ENCODE measurements at places on chromosomes 2 and 18.
A peak's percentile ranks its signal among the peaks of the same experiment; 100 is the strongest.

- no peak for DNase-seq
Observed at GRCh38 chr18:45384962-45385315, 230.3 kb upstream of the SLC14A2 start.

GRCh38 chr2:68039317-68039716, 23.5 kb downstream of the C1D start:
- DNase-seq, result no peak

DNA sequence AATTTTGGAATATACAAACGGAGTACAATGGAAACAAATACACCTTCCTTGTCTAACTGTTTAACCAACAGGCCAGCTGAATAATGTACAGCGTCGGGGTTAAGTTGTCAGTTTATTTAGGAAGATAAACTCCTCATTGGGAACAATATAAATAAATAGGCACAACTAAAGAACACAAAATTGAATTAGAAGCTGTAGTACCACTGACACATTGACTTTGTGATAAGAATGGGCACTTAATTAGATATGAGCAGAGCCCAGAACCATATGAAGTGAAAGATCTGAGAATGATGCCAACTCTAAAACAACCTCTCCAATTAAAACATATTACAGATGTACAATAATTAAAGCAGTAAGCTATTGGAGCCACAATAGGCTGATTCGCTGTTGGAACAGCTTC, 44.4 kb downstream of the CCDC68 start:
- no peak for DNase-seq

GRCh38 chr2:212328136-212328535, 210.5 kb downstream of the ERBB4 start:
- no peak for DNase-seq

- no peak for DNase-seq
Observed at GRCh38 chr2:149611100-149611820, 23.7 kb upstream of the MMADHC start.

DNA sequence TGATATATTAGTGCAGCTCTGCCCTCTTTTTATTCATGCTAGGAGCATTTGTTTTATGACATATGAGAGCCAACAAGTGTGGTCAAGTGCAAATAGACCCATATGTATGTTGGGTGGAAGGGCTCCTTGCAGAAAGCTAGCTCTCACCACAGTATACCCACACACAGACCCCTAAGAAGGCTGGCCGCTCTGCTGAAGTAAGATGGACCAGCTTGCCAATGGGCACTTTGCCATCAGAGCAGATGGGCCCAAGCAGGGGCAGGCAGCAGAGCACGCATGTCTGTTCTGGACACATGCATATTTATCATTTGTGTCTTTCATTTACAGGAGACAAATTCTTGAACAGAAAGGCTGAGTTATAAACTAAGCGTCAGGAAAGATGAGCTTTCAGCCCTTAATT, 187.5 kb upstream of the DTNA start:
- DNase-seq, result peak; percentile 40

DNA sequence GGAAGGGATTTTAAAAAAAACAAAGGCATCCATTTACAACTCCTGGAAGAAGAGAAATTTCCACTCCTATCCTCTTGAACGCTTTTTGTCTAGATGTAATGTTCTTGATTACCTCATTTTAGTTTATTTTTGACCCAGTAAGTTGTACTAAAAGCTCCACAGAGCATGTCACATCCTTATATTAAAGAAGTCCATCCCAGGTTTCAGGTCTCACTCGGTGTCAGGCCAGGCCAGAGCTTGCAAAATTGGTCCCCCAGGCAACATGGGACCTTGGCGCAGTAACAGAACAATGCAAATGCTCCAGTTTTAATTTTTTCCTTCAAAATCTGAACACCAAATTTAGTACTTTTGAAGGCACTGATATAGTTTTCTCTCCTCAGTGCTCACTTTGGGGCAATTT, 218.4 kb upstream of the REV1 start:
- no peak for DNase-seq

DNA sequence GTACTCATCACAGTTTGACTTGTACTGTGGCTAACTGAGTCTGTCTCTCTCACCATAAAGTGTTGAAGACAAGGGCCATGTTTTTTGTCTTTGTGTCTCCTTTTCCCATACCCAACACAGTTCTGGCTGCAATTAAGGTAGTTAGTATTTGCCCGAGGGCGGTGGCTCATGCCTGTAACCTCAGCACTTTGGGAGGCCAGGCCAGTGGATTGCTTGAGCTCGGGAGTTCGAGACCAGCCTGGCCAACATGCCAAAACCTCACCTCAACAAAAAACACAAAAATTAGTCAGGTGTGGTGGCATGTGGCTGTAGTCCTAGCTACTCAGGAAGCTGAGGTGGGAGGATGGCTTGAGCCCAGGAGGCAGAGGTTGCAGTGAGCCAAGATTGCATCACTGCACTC, 6.9 kb upstream of the KIF3C start:
- DNase-seq, result no peak

DNA sequence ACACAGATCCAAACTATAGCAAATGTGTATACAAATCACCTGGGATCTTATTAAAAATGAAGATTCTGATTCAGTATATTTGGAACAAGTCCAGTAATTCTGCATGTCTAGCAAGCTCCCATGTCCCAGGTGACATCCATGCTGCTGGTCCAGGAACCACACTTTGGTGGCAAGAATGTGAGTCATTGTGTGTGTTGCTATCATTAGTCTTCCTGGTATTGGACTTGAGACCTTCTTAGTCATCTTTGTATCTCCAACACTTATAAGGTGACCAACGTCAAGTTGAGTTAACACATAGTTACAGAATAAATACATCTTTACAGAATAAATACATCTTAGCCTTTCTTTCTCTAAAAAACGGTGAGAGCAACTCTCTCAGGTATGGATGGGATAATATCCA, 107.9 kb upstream of the NDUFV2 start:
- DNase-seq, result no peak

GRCh38 chr18:51498085-51498855, 300.8 kb upstream of the MEX3C start:
- no peak for DNase-seq

- peak; percentile 15 for DNase-seq
Observed at GRCh38 chr18:56702946-56703345, 51.8 kb downstream of the WDR7 start.

DNA sequence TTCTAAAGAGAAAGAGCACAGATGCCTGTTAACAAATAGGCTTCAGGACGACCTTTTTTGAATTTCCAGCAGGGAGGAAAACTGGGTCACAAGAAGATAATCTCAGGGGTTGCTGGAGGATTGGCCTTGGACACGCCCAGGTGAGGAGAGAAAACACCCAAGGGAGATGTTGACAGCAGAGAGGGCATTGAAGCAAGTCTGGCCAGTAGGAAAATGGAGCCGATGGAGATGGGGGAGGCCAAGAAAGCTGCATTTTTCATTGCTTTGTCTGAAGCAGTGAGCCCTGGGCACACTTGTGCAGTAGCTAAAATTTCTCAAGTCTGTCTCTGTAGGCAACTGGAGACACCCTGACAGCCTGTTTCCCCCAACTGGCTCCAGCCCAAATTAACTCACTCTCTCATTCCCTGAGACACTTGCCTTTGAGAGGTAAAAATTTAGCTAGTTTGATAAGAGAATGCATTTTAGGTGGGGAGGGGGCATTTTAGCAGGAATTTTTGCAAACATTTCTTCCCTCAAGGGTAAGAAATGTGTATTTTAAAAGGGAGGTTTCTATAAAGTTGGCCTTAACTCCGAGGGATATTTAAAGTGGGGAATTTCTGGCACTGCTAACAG, 165.5 kb downstream of the TGIF1 start:
- DNase-seq, result no peak

DNA sequence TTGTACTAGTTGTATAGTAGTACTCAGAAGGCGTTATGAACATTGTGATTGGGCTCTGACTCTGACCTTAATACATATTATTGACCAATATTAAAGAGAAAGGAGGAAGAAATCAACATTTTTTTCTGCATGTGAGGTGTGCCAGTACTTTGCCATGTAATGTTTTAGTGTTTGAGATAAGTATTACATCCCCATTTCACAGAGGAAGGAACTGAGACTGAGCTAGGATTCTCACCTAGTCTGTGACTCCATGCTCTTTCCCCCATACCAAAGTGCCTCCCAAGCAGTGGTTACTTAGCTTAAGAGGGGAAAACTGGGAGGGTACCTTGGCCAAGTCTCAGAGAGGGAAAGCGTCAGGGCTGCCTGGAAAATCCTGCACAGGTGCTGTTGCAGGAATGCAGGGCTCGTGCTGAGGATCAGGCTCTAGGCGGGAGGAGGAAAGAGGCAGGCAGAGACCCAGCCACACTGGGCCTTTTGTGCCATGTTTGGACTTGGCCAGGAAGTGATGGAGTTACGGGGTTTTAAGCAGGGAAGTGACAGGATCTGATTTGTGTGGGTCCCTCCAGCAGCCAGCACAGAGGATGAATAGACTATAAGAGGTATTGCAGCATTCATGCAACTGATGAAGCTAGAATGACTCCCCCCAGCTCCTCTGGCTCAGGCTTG, 1.7 kb downstream of the PNKD start:
- DNase-seq, result no peak

DNA sequence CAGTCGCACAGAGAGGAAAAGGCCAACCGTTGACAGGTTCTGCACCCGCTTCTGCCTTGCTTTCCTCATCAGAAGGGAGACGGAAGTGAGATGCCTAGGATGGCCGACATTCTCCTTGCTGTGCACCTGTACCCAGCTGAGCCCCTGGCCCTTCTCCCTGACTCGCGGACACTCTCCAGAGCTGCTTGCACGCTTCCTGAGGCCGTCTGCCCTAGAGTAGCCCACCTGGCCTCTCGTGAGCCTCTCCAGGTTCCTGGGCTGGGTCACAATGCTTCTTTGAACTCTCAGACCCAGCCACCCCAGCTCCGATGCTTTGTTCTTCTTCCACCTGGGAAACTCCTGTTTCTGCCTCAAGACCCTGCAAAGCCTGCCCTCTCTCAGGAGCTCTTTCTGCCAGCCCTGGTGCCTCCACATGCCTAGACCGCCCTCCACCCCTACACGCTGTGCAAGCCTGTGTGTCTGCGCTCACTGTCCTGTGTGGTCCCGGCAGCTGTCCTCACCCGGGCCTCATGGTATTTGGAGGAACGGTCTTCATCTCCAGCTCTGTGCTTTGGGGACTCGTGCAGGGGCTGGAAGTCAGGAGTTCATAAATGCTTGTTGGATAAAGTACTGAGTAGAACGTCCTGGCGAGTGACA, 345.4 kb upstream of the SALL3 start:
- no peak for DNase-seq

DNA sequence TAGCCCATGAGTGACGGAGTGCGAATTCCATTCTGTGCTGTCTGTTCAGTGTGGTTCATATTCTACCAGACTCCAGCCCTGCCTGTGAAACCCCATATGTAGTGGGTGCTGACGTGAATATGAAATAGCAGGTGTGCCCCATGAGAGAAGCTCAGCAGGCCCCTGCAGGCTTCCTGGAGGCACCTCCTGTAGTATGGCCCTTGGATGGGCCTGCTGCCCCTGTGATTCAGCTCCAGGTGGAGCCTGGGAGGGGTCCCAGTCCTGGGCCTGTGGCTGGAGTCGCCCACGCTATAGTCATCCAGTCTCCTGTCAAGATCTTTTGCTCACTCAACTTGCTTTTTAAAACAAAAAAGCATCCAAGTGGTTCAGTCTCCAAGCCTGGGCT, 125.5 kb downstream of the GLI2 start:
- DNase-seq, result no peak

DNA sequence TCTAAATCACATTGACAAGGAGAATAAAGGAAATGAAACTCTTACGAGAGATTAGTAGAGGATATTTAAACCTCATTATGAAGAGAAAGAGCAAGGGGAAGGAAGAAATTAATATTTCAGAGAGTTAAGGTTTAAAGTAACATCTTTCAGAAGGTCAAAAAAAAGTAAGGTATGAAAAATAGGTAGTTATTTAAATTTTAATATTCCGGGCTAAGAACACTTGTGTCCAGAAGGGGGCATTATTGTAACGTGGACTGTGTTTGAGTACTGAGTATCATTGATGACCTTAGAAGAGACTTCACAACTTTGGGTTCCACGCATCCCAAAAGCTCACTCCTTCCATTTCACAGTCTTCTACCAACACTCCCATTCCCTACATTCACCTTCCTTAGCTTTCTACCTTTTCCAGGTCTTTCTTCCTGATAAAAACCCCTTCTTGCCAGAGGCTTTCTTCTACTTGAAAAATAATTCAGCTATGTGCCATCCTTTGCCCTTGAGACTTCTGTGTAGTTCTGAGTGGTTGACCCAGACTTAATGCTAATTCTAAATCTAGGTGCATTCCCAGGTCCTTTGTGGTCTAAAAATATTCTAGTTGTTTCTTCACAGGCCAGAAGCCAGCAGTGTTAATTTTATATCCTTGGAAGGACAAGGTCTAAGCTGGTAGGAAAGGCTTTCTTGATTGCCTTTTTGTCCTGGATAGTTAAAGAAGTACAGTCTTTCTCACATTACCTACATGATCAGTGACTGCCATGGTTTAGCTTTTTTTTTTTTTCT, 16.5 kb downstream of the DYNC1I2 start:
- peak; percentile 33 for DNase-seq

DNA sequence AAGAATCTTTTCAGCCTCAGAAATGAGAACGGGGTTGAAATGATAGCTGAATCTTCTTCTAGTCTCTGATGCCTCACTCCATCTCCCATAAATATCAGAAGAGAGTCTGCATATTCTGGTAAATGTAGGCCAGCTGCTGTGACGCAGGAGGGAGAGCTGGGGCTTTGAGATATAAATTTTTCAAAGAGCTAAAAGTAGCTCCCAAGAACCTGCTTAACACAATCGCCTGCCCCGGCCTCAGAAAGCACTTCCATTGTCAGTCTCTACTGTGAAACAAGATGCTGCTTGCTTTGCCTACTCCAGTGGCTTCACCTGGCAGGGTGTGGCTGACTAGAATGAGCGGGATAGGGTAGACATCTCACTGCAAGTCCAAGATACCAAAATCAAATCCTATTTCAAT, 105.0 kb upstream of the CCDC150 start:
- peak; percentile 22 for DNase-seq

DNA sequence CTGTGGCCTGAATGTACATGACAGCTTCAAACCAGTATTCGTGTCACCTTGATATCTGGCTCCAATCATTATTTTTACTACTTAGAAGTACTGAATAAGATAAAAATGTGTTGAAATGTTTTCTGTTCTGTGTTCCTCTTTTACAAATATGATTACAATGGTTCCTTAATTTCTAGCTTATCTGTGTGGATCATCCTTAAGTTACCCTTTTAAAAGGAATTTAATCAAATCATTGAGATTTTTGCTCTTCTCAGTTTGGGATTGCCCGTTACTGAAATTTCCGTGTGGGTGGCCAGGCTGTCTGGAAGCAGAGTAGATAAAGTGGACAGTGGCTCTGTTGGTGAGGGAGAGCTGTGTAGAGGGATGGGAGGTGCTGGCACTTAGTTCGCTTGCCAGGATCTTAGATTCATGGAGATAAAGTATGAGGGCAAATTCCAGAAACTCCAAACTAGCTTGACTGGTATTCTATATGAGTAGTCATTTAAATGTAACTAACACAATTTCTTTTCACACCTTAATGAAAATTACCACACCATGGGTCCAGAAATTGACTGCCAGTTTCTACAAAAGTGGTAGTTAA, 27.4 kb upstream of the SAG start:
- DNase-seq, result no peak

GRCh38 chr18:54684784-54685183, 93.7 kb downstream of the DYNAP start:
- no peak for DNase-seq

- DNase-seq, result peak; percentile 74
Observed at GRCh38 chr2:109438773-109439389, 174.9 kb downstream of the SEPTIN10 start.

- DNase-seq, result no peak
Observed at GRCh38 chr2:43305517-43305916, 79.1 kb upstream of the ZFP36L2 start.
